Trophoblast cell (in vitro differentiated cells and primary cell): ENCODE measurements at places on chromosomes 1 and 21.
A peak's percentile ranks its signal among the peaks of the same experiment; 100 is the strongest.

- DNase-seq = peak; percentile 88
Measured at GRCh38 chr1:212586206-212587015, 22.1 kb upstream of the ATF3 start.

- no peak for DNase-seq
Measured at GRCh38 chr21:22703521-22703920, 1705.3 kb downstream of the NCAM2 start.

GRCh38 chr1:91752324-91752723 lies 133.6 kb downstream of the TGFBR3 start:
- no peak for DNase-seq

GRCh38 chr1:90840352-90840751 lies 123.2 kb upstream of the BARHL2 start:
- no peak for DNase-seq

DNA sequence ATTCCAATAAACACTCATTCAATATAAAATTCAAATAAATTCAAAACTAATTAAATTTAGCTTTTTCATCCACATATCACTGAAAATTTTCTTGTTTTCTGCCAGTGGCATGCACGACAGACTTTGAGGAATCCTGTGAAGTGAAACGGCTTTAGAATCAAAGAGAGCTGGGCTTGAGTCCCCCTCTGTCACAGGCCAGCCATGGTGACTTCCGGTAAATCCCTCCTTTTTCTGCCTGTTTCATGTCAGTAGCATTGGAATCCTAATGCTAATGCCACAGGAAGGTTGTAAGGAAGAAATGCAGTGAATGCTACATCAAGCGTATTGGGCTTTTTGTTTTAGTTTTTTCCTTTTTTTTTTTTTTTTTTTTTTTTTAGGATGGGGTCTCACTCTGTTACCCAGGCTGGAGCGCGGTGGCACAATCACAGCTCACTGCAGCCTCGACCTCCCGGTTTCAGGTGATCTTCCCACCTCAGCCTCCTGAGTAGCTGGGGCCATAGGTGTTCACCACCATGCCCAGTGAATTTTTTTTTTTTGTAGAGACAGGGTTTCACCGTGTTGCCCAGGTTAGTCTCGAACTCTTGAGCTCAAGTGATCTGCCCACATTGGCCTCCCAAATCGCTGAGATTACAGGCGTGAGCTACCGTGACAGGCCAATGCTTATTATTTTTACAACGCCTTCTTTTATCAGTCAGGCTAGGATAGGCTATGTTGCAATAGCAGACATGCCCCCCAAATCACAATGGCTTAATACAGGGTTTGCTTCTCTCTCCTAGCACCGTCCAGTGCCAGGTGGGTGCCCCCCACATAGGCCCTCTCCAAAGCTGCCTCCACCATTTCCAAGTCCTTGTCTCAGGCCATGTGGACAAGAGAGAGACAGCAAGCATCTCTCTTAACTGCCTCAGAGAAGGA lies 3.6 kb upstream of the MATN1 start:
- no peak for DNase-seq

DNA sequence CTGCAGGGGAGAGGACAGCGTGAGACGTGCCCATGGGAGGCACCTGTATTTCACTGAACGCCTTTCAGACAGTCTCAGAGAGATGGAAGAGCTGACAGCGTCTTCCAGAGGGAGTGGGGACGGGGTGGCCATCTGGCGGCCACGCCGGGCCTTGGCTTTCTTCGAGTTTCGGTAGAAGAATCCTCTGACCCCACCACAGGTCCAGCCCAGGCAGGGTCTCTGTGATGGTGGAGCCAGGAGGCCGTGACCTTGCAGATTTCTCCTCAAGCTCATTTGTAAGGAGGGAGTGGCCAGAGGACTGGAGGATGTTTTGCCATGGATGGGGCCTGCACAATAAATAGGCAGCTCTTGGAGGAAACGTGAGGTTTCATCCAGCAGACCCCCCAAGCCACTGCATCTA lies 47.6 kb upstream of the ADARB1 start:
- no peak for DNase-seq

DNA sequence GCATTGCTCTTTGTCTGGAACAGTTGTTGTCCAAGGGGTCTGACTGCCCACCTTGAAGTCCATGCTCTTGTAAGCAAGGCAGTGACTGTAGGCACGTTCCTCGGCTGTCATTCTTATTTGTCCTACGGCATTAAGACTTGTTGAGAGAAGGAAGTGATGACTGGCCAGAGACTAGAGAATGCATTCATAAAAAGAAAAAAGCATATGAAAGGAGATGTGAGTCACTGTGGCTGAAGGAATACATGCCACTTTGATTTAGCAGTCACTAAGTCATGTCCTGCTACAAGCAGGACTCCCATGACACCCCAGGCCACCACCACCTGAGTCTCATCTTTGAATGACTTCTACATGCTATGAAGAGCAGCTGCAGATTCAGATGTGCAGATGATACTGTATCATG lies 50.5 kb downstream of the CNN3 start:
- no peak for DNase-seq

- DNase-seq = no peak
Measured at GRCh38 chr1:154856544-154856943, 13.5 kb downstream of the KCNN3 start.

DNA sequence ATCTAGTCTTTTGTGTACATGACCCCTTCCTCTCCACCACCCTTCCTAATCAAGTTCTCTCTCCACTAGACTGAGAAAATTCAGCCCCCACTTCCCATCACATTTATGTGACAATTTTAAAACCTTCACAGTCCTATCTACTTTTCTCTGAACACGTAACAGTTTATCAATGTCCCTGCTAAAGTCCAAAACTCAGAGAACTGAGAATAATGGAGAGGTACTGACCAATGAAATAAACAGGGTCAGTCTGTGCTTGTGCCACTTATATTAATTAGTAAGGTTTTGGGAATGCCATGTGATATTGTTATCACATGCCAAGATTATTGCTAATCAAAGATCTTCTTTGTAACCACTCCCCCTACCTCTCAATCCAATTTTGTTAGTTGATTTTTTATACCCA lies 164.2 kb upstream of the KIAA0040 start:
- no peak for DNase-seq

DNA sequence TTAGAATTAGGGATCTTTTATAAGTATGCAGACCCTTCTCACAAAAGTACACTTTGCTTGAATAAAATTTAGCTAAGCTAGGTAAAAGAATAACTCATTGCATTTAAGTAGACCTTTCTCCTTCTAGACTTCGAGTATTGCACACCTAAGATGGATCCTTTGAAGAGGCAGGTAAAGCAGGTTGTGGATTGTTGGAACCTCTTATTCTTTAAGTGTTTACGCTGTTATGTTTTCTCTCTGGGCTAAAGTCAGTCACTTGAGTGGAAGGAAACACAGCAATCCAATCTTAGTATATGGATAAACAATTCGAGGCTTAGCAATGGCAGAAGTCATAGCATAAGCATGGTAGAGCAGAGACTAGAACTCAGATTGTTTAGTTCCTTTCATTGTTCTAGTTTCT lies 11.4 kb downstream of the MAGI3 start:
- DNase-seq = no peak

- DNase-seq = no peak
Measured at GRCh38 chr1:30730346-30731108, 7.1 kb upstream of the MATN1 start.

DNA sequence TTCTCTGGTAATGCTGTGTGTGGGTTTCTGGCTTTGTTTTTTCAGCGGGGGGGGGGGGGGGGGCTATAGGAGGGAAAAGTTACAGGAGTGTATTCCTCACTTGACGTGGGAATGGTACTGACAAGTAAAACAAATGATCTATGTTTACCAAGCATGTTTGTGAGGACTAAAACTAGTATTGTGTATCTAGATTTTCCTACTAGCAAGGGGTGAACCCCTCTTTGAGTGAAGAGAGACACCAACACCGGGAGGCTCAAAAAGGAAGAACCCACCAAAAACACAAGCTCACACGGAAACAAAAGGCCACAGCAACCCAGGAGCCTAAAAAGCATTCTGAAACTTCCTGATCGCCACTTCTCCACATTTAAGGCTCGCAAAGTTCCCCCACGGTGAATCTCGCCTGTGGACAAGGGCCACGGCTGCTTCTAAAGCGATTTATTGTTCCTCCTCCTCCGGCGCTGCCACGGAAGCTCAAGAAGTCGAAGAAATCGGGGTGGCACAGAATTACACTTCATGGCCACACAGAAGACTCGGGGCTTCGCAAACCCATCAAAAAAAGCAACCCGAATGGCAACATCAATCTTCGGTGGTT lies 703 bp downstream of the PUM1 start:
- DNase-seq = no peak

- DNase-seq = peak; percentile 61
Measured at GRCh38 chr1:68128157-68128556, 77.7 kb upstream of the DIRAS3 start.

GRCh38 chr1:44707959-44708831 lies 22.8 kb downstream of the RNU5D-1 start:
- DNase-seq = peak; percentile 70

DNA sequence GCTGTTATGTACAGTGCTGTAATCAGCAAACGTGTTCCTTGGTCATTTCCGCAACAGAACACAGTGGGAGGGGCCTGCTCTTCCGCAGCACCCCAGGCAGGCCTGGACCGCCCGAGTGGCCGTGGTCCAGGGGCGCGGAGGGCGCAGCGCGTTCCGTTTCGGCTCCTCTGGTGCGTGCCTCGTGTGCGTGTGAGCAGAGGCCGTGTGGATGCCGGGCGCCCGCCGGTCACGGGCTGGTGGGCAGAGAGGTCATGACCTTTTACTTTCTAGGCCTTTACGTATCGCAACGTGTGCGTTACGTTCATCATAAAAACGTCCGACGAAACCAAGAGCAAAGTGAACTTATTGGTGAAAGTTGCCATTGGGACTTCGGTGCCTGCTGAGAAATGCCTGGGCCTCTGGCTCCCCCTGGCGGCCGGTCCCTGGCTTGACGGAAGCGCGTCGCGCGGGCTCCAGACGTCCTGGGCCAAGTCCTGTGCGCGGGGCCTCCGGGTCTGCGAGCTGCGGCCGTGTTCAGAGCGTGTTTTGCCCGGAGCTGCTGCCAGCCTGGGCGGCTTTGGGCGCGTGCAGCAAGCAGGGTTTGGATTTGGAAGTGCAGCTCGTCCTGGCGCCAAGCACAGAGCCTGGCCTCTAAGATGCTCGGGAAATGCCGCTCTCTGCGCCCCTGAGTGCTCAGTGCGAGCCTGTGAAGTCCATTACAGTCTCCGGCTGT lies 34.4 kb downstream of the COL18A1 start:
- peak; percentile 67 for DNase-seq

- peak; percentile 87 for DNase-seq
Measured at GRCh38 chr21:26967062-26967913, at the start of gene ADAMTS5. Gene ADAMTS5, minus strand, starts transcription at chr21:26967088. Its CDS starts 697 bp downstream, at chr21:26966391.

- no peak for DNase-seq
Measured at GRCh38 chr1:77468949-77469710, 187.3 kb downstream of the AK5 start.

DNA sequence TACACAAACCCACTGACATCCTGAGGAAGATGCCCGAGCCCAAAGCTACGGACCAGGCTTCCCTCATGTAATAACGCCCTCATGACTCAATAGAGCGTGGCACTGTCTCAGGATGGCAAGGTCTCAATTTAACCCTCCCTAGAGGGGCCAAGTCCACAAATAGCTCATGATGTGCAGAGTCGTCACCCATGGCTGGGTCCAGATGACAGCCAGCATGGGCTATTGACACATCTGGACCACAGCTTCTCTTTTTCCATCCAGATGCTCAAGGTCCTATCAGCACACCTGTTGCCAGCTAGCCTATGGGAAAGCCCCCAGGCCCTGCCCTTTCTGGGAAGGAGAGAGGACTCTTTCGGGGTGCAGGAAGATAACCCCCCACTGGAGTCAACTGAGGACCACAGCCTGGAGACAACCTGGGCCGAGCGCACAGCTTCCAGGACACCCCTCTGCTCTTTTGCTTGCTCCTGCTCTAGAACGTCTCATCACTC lies 2.8 kb downstream of the LAPTM5 start:
- peak; percentile 18 for DNase-seq

DNA sequence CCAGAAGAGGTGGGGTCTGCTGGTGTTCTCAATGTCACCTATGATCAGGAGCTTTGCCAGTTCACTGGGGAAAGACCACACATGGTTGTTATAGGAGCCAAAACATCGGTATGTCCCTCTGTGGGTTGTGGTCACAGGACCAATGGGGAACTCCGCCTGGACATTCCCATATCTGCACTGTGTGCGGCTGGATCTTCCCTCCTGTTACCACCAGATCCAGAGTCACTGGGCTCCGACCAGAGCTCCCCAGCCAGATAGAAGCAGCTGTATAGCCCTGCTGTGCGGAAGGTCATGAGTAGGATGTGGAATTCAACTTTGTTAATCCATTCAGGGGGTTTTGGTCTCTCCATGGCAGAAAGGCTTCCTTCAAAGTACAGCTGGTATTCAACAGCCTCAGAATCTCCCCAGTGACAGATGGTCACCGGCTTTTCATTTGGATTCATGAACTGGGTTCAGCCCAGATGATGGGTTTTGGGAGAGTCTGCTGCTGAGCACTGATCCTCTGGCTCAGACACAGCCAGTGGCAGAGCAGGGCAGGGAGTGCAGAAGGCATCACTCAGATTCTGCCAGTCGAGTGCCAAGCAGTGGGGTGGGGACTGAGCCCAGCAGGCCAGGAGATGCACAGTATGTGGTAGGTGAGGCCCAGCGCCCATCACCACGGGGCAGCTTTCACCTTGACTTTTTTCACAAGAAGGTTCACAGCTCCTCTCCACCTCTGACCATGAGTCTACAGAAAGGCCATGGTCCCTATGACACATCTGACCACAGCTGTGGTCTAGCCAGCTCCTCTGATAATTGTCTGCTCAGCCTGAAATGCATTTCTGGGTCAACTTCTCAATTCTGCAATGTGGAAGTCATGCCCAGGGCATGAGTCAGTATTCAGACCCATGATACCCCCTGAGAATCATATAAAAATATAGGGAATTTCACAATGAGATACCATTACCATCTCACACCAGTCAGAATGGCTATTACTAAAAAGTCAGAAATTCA lies 2.9 kb upstream of the SHCBP1L start:
- DNase-seq = peak; percentile 24

DNA sequence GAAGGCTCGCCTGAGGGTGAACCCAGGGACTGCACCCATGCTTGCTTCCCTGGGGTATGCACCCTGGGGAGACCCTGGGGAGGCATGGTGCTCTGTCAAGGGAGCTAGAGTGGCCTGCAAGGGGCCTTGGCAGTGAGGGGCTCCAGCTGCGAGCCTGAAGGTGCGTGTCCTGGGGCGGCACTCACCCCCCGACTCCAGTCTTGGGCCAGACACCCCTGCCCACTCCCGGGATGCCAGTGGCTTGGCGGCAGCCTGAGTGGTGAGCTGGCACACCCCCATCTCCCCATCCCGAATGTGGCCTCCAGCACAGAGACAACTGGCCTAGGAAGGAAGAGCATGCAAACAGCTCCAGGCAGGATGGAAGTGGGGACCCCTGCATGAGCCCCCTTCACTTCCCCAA lies 2.6 kb downstream of the SUMO3 start:
- no peak for DNase-seq

GRCh38 chr21:42102991-42103390 lies 31.9 kb downstream of the UMODL1 start:
- no peak for DNase-seq
